ENCODE measurements at places on chromosomes 4 and X. TPM values are rescaled to one million over a fixed set of nuclear protein-coding genes. Genes with fewer than 3 reads are reported as not detected.

- peaks cover 54% of the 10 kb centered on the region for H3K4me1 ChIP-seq
- no peak overlapping the region for H3K27ac ChIP-seq
- H3K27me3 ChIP-seq, result no peaks in the 10 kb centered on the region
- H3K36me3 ChIP-seq, result peaks cover 2% of the 10 kb centered on the region
- H3K4me3 ChIP-seq, result no peak overlapping the region
These were observed 73.2 kb downstream of the SH3KBP1 start for GRCh38 chrX:19814240-19814639.

DNA sequence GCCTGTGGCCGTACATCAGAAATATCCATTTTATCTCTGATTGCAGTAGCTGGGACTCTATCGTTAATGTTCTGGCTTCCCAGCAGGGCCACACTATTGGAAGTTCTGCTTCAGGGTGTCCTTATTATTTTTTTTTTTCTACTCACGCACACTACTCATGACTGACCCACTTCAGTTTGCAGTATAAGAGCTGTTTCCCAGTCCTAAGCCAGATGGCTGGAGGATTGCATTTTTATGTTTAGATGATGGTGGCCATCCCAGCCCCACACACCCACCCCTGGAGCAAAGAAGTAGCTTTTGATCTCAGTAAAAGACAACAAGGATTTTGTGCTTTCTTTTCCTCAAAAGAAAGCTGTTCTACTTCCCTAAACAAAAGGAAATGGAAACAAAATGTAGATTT, 557.0 kb upstream of the GALNTL6 start:
- no peaks in the 10 kb centered on the region for H3K36me3 ChIP-seq
- H3K4me3 ChIP-seq, result no peak overlapping the region
- no peak for DNase-seq
- H3K27me3 ChIP-seq, result no peaks in the 10 kb centered on the region
- no peaks in the 10 kb centered on the region for H3K4me1 ChIP-seq

GRCh38 chrX:136496186-136496763, 1.1 kb upstream of the HTATSF1 start:
- DNase-seq, result no peak
- H3K4me3 ChIP-seq, result peak overlapping the region; percentile 87

PLS3 gene
- total RNA-seq, result 0.81 TPM

DNA sequence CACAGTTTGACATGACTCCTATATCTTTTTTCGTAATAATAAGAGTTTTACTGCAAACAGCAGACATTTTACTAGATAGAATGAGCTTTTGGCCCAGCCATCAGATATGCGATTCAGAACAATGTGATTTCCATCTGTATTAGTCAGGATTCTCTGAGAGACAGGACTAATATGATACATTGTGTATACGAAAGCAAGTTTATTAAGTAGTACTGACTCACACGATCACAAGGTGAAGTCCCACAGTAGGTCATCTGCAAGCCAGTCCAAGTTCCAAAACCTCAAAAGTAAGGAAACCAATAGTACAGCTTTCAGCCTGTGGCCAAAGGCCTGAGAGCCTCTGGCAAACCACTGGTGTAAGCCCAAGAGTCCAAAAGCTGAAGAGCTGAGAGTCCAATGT, 24.1 kb downstream of the CXCL8 start:
- no peaks in the 10 kb centered on the region for H3K27me3 ChIP-seq
- no peak overlapping the region for H3K27ac ChIP-seq
- no peak overlapping the region for H3K4me3 ChIP-seq
- DNase-seq, result no peak
- no peaks in the 10 kb centered on the region for H3K36me3 ChIP-seq
- no peaks in the 10 kb centered on the region for H3K4me1 ChIP-seq

IL3RA gene
- total RNA-seq, result not detected

GRCh38 chr4:126603825-126604224, 1028.9 kb upstream of the INTU start:
- H3K4me1 ChIP-seq, result no peaks in the 10 kb centered on the region
- no peak for DNase-seq
- no peaks in the 10 kb centered on the region for H3K27me3 ChIP-seq
- H3K27ac ChIP-seq, result no peak overlapping the region
- H3K4me3 ChIP-seq, result no peak overlapping the region

HSPA4L gene
- total RNA-seq, result 2.8 TPM

DNA sequence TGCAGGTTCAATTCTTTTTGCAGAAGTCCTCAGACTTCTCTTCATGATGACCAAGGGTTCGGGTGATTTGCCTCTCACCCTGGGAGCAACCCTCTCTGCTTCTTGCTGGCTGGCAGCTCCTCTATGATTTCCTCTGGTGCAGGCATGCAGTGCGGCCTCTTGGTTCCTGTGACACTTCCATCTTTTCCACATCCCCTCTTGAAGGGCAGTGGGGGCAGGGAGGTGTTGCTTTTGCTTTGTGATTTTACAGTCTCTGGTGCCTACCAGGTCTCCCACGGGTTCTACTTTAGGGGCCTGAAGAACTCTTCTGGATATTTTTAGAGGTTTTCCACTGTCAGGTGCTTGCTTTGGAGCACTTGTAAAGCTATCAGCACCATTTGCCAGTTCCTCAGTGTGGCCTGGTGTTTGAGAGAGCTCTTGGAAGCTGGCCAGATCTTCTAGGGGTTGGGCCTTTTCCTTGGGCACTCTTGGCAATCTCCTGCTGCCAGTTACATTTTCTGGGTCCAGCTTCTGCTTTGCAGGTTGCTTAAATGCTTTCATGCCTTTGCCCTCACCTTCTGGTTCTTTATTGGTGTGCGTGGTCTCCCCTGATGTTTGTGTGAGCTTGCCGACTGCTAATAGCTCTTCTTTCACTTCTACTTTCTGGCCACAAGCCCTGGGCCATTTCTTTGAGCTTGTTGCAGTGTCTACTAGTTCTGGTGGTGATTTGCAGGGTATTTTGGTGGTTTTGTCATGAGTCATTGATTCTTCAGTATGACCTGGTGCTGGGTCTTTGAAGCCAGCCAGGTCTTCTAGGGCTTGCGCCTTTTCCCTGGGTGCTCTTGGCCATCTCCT, 11.5 kb upstream of the CHST7 start:
- H3K27ac ChIP-seq, result no peak overlapping the region
- peaks cover 1% of the 10 kb centered on the region for H3K36me3 ChIP-seq
- DNase-seq, result no peak
- peaks cover 6% of the 10 kb centered on the region for H3K4me1 ChIP-seq
- H3K4me3 ChIP-seq, result no peak overlapping the region

- H3K4me1 ChIP-seq, result no peaks in the 10 kb centered on the region
- no peak overlapping the region for H3K27ac ChIP-seq
- no peak for DNase-seq
- H3K27me3 ChIP-seq, result no peaks in the 10 kb centered on the region
These were observed 125.0 kb downstream of the EFHC2 start for GRCh38 chrX:44218465-44218864.

NLRP2B gene
- total RNA-seq, result not detected

SCML2 gene
- total RNA-seq, result 4.6 TPM

ASB11 gene
- total RNA-seq, result not detected

DNA sequence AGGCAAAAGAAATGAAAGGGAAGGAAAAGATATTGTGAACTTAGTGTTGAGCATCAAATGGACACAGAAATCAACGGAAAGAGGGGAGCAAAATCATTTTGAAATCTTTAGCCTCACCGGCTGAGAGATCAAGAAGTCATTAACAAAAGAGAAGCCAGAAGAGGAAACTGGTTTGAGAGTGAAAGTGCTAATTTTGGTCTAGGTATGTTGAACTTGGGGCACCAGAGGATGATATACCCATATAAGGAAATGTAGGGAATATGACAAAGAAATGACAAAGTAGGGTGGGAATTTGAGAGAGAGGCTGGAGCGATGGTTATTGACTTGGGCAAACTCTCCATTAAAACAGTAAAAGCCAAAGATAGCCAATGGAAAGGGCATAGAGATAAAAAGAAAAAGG, 183.4 kb upstream of the ATOH1 start:
- no peak overlapping the region for H3K27ac ChIP-seq
- H3K4me1 ChIP-seq, result no peaks in the 10 kb centered on the region
- H3K36me3 ChIP-seq, result no peaks in the 10 kb centered on the region
- H3K4me3 ChIP-seq, result no peak overlapping the region
- no peaks in the 10 kb centered on the region for H3K27me3 ChIP-seq

MAGED4B gene
- 1.4 TPM for total RNA-seq

- no peak overlapping the region for H3K4me3 ChIP-seq
- DNase-seq, result no peak
- H3K4me1 ChIP-seq, result peaks cover 10% of the 10 kb centered on the region
These were observed 4.3 kb downstream of the PNCK start for GRCh38 chrX:153669174-153669890.
